ENCODE measurements at places on chromosomes 1 and 21. TPM values are rescaled to one million over a fixed set of nuclear protein-coding genes. Genes with fewer than 3 reads are reported as not detected.

- DNase-seq = no peak
These were observed 65.6 kb downstream of the GRIK3 start for GRCh38 chr1:36968730-36969129.

- DNase-seq = no peak
These were observed 3.4 kb upstream of the GPR89B start for GRCh38 chr1:147924813-147925212.

GRCh38 chr1:107323784-107324183 lies 182.9 kb downstream of the NTNG1 start:
- DNase-seq = no peak

AADACL4 gene
- not detected for total RNA-seq

GRCh38 chr1:33219886-33220661 lies 36.2 kb upstream of the ZNF362 start:
- DNase-seq = no peak

ACKR1 gene
- 170 TPM for total RNA-seq

- DNase-seq = no peak
These were observed 424.8 kb upstream of the ADGRL4 start for GRCh38 chr1:79431340-79431739.

DNA sequence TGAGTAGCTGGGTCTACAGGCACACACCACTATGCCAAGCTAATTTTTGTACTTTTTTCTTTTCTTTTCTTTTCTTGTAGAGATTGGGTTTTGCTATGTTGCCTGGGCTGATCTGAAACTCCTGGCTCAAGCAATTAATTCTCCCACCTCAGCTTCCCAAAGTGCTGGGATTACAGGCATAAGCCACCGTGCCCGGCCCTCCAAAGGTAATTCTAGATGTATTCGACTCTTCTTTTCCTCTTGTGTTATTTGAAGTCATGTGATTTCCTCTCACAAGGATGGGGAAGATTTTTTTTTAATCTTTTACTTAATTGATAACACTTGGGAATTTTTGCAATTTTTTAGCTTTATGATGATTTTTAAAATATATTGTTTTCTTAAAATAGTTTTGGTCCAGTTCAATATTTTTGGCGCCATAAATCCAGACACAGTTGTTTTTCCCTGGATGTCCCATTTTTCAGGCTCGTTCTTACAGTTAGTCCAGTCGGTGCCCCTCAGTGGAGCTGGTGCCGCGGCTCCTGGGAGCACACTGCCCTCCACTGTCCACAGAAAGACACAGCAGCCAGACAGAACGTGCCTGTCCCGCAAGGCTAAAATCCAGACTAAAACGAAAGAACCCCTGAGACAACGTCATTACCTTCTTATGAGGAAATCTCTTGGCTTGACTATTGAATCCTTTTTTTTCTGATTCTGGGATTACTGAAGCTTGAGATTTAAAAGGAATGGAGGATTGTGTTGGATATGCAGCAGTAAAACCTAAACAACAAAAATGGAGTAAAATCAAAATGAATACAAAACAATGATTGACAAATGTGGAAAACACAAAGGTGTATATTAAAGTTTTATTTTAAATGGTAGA lies 22.4 kb downstream of the STPG1 start:
- DNase-seq = peak; percentile 47

GRCh38 chr1:58443986-58444868 lies 102.3 kb downstream of the OMA1 start:
- DNase-seq = no peak

AMY1A gene
- not detected for total RNA-seq

ST6GALNAC3 gene
- 34.0 TPM for total RNA-seq

DNA sequence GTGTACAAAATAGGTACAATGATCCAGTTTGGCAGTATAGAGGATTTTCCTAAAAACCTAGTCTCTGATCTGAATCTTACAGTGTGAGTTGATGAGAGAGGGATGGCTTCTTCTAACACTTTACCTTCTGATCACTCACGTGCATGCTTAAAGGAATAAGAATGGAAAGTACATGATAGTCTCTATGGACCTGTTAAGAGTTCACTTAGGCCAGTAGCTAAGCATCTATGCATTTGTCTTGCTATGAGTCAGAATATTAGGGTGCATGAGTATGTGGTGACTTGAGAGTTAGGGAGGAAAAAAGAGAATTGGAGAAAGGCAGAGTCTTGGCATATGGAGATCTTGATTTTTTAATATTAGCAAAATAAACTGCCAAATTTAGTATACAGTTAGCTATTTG lies 206.3 kb downstream of the COL11A1 start:
- DNase-seq = no peak

DNA sequence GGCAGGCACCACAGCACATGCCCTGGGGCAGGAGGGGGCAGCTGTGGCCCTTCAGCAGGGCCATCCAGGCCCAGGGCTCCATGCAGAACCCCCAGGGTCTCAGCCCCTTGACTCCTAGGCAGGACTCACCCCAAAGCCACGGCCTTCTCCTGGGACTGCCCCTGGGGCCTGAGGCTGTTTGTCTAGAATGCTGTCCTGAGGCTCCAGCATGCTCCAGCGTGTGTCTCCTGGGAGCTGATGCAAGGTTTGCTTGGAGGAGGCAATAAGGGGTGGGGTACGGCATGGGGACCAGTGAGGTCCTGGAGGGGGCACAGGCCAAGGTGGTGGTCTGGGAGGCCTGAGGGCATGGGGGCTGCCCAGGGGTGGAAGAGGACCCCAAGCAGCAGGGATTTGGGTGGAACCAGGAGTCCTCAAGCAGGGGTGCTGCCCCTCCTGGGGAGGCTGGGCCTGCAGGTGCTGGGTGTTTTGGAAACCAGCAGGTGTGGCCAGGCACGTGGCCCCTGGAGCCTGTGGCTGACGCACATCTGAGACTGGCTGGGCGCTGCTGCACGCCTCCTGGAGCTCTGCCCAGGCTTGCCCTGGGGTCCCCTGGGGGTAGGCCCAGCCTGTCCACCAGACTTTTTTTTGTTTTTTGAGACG lies 7.8 kb upstream of the CALML6 start:
- no peak for DNase-seq

RGSL1 gene
- not detected for total RNA-seq

OR14K1 gene
- total RNA-seq = not detected

GRCh38 chr1:113792986-113793385 lies 19.3 kb downstream of the RSBN1 start:
- DNase-seq = no peak

DNA sequence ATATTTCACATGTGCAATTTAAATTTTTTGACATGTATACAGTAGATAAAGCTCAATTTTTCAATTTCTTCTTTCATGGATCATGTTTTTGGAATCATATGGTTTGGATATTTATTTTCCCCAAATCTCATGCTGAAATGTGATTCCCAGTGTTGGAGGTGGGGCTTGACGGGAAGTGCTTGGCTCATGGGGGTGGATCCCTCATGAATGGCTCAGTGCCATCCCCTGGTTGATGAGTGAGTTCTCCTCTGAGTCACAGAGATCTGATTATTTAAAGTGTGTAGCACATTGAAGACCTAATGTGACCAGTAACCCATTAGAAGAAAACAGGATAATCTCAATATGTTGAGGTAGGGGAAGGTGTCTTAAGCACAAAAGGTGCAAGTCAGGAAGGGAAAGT lies 9.1 kb upstream of the IFI16 start:
- peak; percentile 86 for DNase-seq

FBXO42 gene
- 20.0 TPM for total RNA-seq

DNA sequence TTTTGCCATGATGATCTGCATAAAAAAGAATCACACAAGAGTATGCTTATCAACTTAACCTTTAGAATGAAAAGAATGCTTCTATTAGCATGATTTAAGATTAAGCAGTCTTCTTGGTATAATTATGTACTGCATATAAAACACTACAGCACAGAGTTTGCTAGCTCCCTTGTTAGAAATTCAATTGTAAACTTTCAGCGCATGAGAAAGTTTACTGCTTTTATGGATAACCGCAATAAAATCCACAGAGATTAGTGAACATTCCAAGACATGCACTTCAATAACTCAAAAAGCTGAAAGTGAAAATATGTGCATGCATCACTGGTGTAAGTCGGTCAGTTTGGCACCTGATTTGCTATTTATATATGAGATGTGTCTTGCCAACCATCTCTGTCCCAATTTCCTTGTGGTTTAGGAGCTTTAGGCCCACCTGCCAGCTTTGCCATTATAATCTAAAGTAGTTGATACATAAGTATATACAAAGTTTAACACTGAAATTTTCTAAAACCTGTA lies 16.9 kb downstream of the CCT8 start:
- DNase-seq = no peak

DNA sequence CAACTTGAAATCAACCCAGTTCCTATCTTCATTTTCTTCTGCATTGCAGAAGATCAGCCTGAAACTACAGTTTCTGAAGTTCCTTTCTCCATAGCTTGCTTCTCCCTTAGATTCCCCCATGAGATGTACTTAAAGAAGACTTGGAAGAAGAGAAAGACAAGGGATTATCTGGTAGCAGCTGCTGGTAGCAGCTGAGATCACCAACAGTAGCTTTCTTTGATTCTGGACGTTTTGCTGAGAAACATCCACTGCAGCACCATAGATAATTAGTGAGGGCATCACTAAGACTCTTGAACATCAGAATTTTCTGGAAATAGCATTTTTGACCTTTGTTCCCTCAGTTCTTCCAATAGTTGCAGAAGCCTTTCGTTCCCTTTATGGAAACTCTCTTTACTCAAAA lies 465 bp upstream of the CFHR3 start:
- no peak for DNase-seq

RAB42 gene
- total RNA-seq = 8.5 TPM

GRCh38 chr21:38984568-38984967 lies 178.8 kb downstream of the ETS2 start:
- no peak for DNase-seq

GRCh38 chr1:32335790-32336590 lies at the start of gene MARCKSL1:
Gene MARCKSL1, minus strand, starts transcription at chr1:32336233. Its CDS starts 200 bp downstream, at chr1:32336033.
- DNase-seq = peak; percentile 53

- DNase-seq = no peak
These were observed 59.5 kb downstream of the SLC45A1 start for GRCh38 chr1:8377271-8377981.

DNA sequence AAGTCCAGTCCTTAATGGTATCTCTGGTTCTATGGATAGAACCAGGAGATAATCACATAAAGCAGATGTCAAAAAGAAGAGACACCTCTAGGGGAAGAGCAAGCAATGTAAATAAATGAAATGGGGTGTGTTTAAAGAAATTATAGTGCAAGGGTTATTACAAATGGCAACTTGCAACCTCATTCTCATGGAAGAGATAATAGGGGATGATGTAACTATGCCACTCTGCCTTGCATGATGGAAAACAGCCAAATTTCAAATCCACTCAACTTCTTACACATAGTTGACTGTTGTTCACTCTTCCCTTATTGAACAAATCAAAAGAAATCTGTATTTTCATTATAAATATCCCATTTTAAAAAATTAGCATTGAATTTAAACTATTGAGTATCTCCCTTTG lies 274.0 kb upstream of the TMPRSS15 start:
- DNase-seq = no peak

OR4F29 gene
- total RNA-seq = not detected

- no peak for DNase-seq
These were observed 130.8 kb downstream of the NOS1AP start for GRCh38 chr1:162200096-162200847.

GRCh38 chr1:211493876-211494653 lies 2.1 kb upstream of the RD3 start:
- DNase-seq = no peak

GRCh38 chr1:5508669-5509330 lies 483.4 kb downstream of the NPHP4 start:
- DNase-seq = no peak

DNA sequence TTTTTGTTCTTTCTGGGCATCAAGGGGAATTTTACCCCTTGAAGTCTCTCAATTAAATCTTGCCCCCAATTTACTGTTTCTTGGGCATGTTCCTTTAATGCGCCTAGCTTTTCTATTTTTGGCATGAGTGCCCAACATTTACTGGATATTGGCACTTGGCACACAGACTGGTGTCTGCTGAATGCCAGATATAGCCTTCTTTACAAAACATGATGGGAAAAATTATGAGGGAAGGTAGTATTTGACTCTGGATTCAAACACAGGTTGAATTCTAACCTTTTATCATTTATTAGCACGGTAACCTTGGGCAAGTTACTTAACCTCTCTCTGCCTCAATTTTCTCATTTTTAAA lies 88.3 kb upstream of the GPR52 start:
- no peak for DNase-seq

DNA sequence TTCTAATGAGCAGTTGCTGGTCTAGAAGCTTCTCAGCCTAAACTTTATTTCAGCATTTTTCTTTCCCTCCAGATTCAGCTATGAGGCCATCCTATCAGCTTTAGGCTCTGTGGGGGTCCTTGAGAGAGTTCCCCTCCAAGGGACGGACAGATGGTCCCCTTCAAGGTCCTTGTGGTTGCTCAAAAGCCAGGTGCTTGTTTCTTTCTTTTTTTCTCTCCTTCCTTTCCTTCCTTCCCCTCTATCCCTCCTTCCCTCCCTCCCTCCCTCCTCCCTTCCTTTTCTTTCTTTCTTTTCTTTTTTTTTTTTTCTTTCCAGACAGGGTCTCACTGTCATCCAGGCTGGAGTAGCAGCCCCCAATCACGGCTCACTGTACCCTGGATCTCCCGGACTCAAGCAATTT lies 1.2 kb upstream of the IL6R start:
- no peak for DNase-seq
